CD4-positive, alpha-beta T cell treated with Interferon gamma for 1 hour (primary cell): ENCODE measurements at places on chromosomes 6 and 20.

- DNase-seq = no peak
These were observed 236.0 kb upstream of the ECI2 start for GRCh38 chr6:4371207-4371921.

GRCh38 chr6:79180052-79180451, 54.4 kb downstream of the HMGN3 start:
- no peak for DNase-seq

DNA sequence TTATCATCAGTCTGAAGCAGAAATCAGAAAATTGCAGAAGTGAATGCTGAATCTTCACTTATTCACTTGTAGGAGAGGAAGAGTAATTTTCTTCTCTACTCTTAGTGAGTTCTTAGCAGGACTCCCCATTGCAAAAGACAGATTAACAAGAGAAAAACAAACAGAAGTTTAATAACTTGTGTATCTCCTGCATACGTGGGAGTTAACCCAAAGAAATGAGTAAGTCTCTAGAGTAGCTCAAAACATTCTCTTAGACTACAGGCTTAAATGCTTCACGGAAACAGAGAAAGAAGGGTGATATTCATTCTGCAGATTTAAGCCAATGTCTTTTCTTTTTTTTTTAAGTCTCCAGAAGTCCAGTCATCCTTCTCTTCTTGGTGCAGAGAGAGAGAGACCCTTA, 97.9 kb upstream of the TMEM181 start:
- no peak for DNase-seq

DNA sequence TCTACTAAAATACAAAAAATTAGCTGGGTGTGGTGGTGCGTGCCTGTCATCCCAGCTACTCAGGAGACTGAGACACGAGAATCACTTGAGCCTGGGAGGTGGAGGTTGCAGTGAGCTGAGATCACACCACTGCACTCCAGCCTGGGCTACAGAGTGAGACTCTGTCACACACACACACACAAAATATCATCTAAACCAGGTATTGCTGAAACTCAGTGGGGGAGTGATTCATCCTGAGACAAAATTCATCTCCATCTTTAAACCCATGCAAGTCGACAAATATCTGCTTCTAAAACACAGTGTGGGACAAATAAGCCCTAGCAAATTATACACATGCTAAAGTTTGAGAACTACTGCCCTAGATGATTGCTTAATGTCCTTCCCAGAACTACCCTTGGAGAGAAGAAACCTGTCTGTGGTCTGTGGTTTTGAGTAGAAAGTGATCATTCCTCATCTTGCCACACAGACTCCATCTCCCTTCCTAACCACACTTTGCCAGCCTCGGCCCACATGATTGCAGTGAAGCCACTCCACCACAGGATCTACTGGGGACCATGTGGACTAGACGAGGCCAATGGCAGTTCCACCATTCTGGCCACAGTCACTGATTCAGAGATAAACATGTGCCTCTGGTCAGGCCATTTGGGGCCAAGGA, 130.3 kb downstream of the OPRM1 start:
- DNase-seq = peak; percentile 49

- DNase-seq = no peak
These were observed 192.2 kb upstream of the DTNBP1 start for GRCh38 chr6:15854826-15855710.

- DNase-seq = no peak
These were observed 5.9 kb downstream of the HLA-A start for GRCh38 chr6:29948277-29948676.

DNA sequence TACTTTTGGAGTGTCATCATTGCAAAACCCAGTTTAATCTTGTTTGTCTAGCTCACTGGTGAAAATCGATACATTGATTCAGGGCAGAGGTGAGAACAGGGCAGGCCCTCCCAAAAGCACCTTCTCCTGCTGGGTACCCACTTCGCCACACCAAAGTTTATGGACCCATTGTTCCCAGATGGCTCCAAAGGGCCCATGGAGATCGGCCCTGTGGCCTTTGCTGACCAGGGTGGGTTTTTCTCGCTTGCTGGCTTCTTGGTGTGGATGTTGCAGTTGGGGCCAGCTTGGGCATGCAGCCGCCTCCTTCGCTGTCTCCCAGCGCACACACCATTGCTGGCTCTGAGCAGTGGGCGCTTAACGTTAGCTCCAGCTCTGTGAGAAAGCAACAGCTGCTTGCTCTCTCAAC, 178.1 kb upstream of the PDE10A start:
- DNase-seq = no peak

DNA sequence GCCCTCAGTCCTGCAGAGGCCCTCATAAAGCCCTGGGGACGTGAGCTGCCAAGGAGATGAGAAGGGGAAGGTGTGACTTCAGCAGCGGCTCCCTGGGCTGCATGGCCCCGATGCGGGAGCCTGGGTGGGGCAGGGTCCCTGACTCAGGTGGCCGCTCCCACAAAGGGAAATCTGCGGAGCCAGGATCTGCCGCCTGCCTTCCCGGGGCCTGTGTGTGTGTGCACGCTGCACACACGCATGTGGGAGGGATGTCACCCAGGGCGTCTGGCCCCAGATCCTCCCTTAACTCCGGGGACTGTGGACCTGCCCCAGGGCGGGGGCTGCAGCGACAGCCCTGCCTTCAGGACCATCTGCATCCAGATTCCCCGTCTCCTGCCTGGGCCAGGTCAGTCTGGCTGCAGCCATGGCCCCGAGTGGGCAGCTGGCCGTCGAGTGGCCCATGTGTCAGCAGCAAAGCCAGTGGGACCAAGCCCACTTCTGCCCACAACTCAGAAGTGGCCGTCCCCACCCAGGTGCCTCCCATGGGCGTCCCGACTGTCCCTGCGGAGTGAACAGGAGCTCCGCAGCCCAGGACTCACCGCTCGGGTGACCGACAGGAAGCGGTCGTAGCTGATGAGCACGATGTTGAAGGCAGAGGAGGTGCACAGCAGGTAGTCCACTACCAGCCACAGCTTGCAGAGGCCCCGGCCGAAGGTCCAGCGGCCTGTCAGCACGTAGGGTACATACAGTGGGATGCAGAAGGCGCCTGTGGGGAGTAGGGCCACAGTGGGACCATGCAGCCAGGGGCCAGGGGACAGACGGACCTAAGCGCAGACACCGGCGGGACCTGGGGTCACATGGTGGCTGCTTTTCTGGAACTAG, 1.9 kb downstream of the HRH3 start:
- no peak for DNase-seq

DNA sequence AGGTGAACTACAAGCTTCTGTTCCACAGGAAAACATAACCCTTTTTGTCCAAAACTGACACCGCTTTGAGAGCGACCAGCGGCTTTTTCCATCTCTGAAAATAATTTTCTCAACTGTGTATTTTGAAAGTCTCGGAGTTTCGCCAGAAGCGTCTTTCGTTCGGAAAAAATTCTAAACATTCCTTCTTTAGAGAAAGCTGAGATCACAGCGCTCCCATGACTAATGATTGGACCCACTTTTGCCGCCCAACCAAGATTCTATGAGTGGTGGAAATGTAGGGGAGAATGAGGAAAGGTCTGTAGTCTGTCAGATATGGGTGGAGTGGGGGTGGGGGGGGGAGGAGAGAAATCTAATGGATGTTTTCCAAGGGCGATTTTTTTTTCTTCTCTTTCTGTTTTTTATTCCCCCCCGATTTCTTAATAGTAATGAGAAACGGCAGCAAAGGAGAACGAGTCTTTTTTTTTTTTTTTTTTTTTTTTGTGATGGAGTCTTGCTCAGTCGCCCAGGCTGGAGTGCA, 189.3 kb downstream of the TRIM27 start:
- DNase-seq = no peak

DNA sequence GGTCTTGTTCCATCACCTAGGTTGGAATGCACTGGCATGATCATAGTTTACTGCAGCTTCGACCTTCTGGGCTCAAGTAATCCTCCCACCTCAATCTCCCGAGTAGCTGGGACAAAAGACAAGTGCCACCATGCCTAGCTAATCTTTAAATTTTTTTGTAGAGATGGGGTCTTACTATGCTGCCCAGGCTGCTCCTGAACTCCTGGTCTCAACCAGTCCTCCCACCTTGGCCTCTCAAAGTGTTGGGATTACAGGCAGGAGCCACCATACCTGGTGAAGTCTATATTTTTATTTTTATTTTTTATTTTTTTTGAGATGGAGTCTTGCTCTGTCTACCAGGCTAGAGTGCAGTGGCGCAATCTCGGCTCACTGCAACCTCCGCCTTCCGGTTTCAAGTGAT, 11.4 kb upstream of the PIM1 start:
- no peak for DNase-seq

- no peak for DNase-seq
These were observed 107.6 kb upstream of the SGK1 start for GRCh38 chr6:134425513-134425912.

DNA sequence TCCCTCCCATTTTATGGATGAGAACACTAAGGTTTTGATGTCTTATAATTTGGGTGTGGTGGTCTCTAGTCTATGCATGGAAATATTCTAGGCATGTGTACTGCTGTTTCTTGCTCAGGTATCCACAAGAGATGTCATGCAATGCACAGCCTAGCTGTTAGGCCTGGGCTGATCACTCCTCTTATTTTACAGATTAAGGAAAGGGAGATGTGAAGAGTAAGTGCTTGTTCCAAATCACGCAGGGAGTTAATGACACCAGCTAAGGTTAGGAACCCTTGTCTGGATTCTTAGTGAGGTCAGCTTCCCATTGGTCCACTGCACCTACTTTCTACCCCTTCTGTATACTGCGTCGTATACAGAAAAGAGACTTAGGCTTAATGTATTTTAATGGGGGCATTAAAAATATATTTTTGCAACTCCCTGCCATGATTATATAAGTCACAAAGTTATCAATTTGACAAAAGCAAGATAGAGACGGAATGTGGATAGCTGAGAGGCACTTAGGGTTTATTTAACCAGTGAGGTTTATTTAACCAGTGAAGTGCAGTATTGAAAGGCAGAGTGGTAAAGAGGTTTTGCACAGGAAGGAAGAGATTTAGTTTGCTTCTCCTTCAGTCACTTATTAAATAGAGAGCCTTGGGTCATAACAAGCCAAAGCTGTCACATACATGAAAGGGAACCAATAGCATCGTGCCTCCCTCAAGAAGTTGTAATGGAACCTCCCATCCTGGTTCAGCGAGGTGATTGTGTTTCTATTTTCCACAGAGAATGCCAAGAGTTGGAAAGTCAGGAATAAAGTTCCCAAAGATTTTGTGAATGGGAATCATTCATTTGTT, 95.0 kb upstream of the FAM184A start:
- no peak for DNase-seq

- no peak for DNase-seq
These were observed 31.2 kb upstream of the MANEA start for GRCh38 chr6:95546148-95546547.

DNA sequence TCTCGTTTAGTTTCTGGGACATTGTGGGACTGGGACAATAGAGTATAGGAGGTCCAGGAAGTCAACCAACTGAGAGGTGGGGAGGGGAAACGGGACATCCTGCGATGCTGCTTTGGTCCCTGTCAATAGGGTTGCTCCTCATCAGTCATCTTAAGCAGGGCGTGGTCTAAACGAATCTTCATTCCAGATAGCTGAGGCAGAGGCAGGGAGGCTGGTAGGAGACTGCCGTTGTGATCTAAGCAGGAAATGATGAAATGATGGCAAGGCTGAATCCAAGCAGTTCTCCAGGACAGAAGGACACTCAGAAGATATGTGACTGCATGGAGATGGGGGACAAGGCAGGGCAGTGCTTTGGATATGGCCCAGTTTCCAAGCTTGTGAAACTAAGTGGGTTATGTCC, 953.4 kb downstream of the KIF16B start:
- DNase-seq = no peak

- peak; percentile 14 for DNase-seq
These were observed 184.4 kb downstream of the GJA10 start for GRCh38 chr6:90078513-90079289.

- DNase-seq = peak; percentile 33
These were observed 9.6 kb downstream of the IGF2R start for GRCh38 chr6:159978291-159979135.

DNA sequence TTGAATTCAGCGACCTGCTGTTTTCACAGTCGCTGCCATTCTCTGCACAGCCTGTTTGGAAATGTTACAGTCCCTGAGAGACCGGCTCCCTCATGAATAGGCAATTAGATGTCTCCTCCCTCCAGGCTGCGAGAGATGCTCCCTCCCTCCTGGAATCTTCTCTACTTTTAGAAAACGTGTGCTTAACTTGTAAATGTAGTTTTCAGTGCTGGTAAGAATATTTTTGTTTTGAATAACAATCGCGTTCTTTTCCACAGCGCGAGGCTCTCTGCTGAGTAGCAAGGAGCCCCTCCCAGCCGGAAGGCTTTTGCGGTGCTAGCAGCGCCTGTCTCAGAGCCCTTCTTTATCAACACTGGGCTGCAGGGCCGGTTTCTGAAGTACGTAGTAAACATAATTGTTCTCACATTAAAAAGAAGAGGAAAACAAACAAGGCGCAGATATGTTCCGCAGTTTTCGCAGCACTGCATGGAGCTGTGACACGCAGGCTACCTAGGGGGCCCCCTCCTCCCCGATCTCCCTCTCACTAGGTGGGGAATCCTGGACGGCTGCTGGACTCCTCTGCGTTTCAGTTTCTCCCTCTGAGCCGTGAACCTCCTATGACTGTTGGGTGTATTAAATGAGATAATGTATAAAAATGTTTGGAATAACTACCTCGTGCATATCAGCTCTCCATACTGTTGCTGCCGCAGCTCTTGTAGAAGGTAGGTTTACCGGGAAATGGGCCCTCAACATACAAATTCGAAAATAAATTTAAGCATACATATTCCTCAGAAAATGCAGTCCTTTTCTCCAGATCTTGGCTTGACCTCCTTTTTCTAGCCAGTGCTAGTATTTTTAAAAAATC, 79.0 kb upstream of the SPACA1 start:
- DNase-seq = no peak

DNA sequence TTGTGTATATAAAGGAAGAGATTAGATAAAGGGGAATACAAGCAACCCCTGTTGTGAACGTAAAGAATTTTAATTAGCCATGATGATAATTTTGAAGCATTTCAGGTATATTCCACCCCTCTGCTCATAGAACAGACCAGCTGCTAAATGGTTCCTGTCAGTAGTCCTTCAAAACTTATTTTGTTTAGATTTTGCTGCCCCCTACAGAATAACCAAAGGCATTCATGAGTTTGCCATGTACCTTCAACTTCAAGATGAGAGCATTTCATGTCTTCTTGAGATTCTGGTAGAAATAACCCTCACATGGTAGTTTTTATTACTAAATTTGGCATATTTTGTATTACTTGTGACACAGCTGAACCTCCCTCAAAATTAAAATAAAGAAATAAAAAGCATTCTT, 1586.7 kb downstream of the HACE1 start:
- no peak for DNase-seq

GRCh38 chr6:150640556-150641209, 41.0 kb downstream of the PLEKHG1 start:
- no peak for DNase-seq

DNA sequence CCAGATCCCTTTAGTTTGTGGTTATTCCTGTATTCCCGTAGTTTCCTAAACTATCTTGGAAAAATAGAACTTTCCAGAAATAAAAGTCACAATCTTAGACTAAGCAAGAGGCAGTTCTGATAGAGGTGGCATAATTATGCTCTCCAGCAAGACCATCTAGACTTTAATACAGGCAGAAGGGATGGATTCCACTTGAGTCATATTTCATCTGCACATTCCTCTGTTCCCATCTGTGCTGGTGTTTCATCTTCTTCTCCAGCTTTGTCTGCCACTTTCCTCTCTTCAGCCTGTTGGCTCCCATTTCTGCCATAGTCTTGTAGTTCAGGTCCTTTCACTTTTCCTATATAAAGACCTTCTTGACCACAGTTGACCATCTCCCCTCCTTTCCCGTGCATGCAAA, 102.9 kb downstream of the SOBP start:
- DNase-seq = no peak

- no peak for DNase-seq
These were observed 12.5 kb upstream of the BCKDHB start for GRCh38 chr6:80094017-80094416.

GRCh38 chr6:29792123-29793035, 35.2 kb upstream of the HLA-G start:
- peak; percentile 78 for DNase-seq
